ENCODE measurements at places on chromosomes 13 and 19.

DNA sequence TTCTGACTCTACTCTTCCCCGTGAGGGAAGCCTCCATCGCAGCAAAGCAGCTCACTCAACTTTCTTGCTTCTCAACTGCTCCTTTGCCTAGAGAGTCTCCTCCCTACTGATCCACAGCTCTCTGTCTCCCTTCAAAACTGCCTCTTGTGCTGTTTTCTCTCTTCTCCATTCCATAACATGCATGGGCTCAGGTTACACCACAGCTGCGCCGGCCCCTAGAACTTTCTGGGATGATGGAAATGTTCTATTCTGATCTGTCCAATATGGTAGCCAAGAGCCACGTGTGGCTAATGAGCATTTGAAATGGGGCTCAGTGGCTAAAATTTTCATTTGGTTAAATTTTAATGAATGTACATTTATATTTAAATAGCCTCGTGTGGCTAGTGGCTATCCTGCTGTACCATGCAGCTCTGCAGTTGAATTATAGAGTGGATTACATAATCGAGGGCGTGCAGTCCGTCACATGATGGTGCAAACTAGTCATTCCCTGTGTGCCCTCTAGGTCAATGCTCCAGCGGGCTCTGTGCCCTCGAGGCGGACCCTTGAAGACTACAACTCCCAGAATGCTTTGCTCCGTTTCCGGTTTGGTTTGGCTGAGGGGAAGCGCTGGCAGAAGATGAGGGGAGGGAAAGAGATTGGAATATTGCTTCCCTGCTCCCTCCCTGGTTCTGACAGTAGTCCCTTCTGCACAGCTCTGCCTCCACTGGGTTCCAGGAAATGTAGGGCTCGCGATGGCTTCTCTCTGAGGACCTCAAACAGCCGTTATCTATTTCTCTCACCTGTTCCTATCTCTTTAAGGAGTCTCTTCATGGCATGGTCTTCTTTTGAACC, 109.8 kb downstream of the CACNA1A start:
- DNase-seq = peak; percentile 61

DNA sequence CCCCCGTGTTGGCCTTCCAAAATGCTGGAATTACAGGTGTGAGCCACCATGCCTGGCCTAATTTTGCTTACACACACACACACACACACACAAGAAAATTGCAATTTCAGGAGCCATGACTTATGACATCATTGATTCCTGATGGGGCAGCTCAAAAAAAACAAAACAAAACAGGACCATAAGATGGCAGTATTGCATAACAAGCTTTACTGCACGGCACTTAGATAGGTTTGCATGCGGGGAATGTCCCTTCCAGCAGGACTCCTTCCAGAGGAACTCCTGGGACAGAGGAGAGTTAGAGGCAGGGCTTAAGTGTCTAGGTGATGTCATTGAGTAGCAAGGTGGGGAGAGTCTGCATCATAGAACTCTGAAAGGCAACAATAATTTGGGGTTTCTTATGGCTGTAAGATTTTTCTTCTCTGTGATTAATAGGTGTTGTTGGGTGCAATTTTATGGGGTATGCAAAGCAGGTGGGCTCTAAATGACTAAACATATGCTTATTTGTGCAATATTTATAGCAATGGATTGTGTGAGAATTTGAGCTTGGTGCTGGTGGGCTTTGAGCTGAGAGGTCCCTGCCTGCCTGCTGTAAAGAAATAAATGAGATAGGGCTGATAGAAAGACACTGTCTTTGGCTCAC, 9.0 kb upstream of the ACSBG2 start:
- peak; percentile 21 for DNase-seq

GRCh38 chr13:50829896-50830295, 13.6 kb downstream of the DLEU7 start:
- DNase-seq = peak; percentile 54

- DNase-seq = peak; percentile 62
Observed at GRCh38 chr19:16778796-16779411, 50.3 kb upstream of the SIN3B start.

GRCh38 chr19:18809149-18809868, 18.2 kb upstream of the COMP start:
- peak; percentile 89 for DNase-seq

DNA sequence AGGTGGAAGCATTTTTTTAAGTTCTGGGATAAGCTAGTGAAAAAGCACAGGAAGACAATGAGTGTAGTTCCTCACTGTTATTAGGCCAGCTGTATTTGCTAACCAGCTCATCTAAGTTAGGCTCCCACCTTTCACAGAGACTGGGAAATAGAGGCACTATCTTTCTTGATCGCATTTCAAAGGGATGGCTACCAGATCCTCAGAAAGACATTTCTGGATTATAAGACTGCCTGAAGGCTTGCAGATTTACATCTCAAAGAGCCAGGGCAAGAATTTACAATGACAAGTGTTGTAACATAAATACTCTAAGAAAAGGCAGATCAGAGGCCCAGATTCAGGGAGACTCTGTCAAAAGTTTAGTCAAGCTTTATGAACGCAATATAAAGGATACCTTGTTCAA, 1005.5 kb downstream of the PCDH9 start:
- no peak for DNase-seq

GRCh38 chr13:93951951-93952350, 527.5 kb downstream of the DCT start:
- DNase-seq = no peak

- peak; percentile 76 for DNase-seq
Observed at GRCh38 chr19:51097166-51097738, 11.0 kb downstream of the CTU1 start.

DNA sequence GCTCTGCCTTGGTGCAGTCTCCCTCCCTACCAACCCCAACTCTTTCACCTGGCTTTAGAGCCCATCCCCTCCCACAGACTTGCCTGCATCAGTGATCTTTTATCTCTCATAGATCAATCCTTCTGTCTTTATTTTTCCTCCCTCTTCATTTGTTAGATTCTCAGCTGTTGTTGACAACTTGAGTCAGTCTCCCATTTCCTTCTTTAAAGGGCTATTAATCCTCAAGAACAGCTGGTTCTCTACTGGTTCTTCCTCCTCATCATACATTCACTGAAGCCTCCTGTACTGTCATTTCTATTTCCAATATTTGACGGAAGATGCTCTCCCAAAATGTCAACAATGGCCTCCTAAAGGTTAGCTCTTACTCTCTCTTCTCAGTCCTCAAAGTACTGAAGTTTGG, 408.2 kb downstream of the TBC1D4 start:
- DNase-seq = no peak

- DNase-seq = no peak
Observed at GRCh38 chr19:14413693-14414181, 5.4 kb downstream of the DDX39A start.

DNA sequence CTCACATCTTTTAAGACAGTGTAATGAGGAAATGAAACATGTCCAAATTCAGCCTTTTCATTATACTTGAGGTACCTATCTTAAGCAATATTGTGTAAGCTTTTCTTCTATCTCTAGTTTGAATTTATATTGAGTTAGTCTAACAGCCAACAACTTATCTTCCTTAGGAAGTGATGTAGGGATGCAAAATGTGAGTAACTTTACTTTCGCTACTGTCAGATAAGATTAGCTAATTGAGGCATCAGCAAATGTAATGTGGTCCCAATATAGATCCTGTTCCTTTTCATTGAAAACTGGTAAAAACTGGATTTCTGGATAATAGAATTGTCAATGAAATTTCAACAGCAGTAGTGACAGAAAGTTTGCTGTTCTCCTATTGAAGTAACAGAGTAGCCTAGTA, 902.2 kb downstream of the GPC5 start:
- no peak for DNase-seq

GRCh38 chr13:34913040-34913439, 29.0 kb upstream of the NBEA start:
- DNase-seq = peak; percentile 21

DNA sequence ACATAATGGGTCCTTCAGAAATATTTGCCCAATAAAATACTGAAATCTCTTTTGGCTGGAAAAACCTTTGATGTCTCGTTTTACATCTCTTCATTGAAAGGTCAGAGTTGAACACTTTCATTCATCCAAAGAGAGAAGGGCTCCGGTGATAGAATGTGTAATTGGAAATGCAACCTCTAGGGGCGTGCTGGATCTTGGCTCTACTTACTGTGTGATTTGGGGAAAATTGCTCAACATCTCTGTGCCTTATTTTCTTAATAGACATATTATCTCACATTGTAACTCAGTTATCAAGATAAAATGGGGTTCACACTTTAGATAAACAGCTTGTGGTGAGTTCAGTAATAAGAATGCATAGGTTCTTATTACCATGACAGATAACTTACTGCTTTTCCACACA, 1444.1 kb downstream of the SLITRK5 start:
- no peak for DNase-seq

DNA sequence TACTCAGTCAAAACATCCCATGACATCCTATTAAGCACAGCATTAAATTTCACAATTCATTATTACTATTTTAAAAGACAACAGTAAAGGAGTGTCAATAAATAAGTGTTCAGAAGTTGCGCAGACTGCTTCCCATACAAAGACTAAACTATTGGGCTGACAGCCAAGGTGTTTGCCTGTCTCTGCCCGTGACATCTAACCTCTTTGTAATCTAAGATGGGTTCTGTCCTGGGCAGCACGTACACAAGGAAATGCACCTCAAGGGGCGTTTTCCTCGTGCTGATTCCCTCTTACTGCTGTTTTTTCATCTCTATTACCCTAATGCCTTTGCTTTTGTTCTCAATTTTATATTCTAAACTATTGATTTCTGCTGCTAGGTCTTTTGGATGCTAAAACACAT, 216.3 kb downstream of the NHLRC3 start:
- no peak for DNase-seq

DNA sequence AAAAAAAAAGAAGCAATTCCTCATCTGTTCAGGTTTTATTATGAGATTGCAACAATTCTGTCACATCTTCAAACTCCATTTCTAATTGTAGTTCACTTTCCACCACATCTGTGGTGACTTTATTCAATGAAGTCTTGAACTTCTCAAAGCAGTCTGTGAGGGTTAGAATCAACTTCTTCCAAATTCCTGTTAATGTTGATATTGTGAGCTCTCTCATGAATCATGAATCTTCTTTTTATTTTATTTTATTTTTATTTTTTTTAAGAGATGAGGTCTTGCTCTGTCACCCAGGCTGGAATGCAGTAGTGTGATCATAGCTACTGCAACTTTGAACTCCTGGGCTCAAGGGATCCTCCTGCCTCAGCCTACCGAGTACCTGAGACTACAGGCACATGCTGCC, 19.6 kb downstream of the ARHGAP35 start:
- no peak for DNase-seq

GRCh38 chr13:51838240-51838846, 6.6 kb downstream of the TMEM272 start:
- peak; percentile 75 for DNase-seq

DNA sequence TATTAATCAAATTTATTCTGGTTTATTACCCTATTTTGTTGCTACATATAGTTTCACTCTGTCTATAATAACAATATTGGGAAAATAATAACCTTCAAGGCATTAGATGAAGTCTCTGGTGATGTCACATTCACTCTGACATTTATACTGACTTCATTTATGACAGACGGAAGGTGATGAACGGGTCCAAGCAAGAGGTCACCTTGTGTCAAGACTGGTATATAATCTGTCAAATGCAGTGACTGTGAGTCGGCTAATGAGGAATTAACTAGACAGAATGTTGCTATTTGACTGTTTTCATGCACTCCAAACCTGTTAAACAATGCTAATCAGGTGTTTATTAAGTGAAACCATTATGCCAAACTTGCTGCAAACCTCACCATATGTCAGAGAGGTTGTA, 800.5 kb upstream of the KLHL1 start:
- no peak for DNase-seq

DNA sequence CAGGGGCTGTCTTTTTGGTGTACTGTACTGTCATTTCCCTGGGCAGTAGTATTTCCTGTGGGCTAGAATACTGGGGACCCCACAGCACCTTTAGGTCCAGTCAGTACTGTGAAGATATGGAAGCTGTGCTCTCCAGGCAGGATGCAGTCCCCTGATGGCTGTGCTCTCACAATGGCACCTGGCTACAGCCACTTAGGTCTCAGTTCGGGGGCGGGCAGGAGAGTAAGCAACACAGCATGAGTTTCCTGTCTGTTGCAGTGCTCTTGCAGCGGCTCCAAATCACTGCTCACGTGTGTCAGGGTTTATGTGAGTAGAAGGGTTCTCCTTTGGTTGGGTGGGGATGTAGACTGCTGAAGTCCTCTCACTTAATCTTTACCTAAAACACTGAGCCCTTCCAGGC, 810.4 kb downstream of the DACH1 start:
- no peak for DNase-seq

- no peak for DNase-seq
Observed at GRCh38 chr19:19305696-19306095, 14.6 kb downstream of the SUGP1 start.

- no peak for DNase-seq
Observed at GRCh38 chr13:98222816-98223215, 45.7 kb upstream of the RNF113B start.
